ENCODE measurements at places on chromosomes 13 and 19.

DNA sequence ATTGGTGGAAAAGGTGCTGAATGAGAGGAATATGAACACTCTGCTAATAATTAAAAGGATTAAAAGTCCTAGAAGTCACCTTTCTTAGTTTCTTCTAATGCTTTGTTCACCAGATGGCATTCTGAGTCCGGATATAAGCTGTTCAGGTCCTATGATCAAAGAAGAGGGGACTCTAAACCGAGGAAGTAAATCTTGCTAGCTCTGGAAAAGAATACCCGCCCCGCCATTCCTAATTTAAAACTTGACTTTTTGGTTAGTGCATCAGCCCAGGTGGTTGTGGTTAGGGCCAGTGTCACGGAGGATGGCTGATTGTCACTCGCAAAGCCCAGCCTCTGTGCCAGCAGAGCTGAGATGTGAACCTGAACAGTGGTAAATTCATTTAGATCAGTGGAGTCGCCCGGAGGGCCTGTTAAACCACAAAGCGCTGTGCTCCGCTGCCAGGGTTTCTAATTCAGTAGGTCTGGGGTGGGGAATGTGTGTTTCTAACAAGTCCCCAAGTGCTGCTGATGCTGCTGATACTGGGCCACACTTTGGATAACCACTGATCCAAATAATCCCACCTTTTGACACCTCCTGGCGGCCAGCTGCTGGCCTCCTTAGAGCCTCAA lies 425.4 kb downstream of the DCT start:
- no peak for DNase-seq

DNA sequence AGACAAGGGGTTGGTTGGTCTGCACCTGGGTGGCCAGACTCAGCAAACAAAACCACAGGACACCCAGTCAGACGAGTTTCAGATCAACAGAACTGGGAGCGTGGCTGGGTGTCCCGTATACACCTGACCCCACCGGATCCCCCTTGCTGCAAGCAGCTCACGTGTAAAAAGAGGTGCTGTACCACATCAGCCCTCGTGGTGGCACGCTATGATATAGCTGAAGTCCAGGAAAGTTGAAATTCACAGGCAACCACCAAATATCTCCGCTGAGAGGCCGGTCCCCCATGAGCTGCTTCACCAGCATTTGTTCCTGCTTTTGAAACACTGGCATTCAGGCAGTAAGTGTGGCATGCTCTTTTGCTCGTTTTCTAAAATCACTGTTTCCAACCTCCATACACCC lies 92.3 kb downstream of the TUBA3C start:
- DNase-seq: no peak

DNA sequence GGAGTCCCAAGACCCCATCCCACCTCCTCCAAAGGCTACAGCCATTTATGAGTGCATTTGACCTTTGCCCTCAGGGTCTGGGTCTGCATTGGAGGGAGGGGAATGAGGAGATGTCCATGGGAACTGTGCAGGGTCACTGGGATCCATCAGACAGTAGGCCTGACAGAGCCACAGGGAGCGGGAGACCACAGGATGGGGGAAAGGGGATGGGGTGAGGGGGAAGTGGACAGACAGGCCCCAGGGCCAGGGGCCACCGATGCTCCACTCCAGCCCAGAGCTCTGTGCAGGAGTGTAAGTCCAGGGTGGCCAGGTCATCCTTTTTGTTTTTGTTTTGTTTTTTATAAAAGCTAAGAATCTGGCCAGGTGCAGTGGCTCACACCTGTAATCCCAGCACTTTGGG lies 82.5 kb downstream of the CHST8 start:
- no peak for DNase-seq

DNA sequence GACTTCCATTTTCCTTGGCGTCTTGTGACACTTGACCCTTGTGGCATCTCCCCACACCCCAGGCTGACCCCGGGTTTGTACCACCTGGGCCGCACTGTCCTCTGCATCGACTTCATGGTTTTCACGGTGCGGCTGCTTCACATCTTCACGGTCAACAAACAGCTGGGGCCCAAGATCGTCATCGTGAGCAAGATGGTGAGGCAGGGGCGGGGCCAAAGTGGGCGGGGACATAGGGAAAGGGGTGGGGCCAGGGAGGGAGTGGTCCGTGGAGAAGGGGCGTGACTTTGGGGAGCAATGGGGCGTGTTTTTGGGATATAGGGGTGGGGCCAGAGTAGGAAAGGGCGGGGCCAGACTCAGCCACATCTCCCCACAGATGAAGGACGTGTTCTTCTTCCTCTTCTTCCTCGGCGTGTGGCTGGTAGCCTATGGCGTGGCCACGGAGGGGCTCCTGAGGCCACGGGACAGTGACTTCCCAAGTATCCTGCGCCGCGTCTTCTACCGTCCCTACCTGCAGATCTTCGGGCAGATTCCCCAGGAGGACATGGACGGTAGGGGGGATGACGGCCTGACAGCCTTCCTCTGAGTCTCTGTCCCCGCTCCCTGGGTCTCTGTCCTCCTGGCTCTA lies 42.8 kb downstream of the TRPM4 start:
- DNase-seq: no peak

DNA sequence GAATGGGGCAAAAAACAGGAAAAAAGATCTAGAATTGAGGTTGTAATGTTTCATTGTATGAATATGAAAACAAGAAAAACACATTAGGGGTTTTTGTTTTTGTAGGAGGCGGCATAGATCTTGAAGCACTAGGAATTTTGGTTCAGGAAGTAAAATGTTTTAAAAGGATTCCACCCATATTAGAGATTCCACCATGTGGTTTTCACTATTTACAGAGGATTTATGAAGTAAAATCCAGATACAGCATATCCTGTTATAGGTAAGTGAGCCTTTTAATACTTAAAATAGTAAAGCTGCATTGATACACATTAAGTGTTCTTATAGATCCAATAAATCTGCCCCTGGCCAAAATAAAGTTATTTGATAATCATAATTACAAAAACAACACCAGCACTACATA lies 61.4 kb downstream of the MICU2 start:
- no peak for DNase-seq

DNA sequence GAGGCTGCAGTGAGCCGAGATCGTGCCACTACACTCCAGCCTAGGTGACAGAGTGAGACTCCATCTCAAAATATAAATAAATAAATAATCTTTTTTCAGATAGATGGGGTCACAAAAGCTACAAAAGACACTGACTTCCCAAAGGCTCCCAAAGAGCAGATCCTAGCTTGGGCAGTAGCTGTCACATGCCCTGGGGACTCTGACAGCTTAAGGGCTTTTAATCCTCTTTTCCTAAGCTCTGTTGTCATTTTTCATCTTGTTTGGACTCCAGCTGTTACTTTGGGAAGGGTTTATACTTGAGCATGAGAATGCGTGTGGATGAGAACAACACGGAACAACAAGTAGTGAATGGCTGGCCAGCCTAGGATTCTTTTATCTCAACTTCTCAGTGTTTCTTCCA lies 231.7 kb downstream of the MZT1 start:
- DNase-seq: no peak
